GM12878 (cell line): ENCODE measurements at places on chromosomes 16 and 17. TPM values are rescaled to one million over a fixed set of nuclear protein-coding genes. Genes with fewer than 3 reads are reported as not detected.

The KRTAP3-2 gene
- polyA plus RNA-seq = not detected in 2 replicates

The PHB1 gene
- polyA plus RNA-seq = 397 and 418 TPM in 2 replicates

The RHBDF2 gene
- polyA plus RNA-seq = 21.6 and 26.4 TPM in 2 replicates

The ZNF469 gene
- polyA plus RNA-seq = 0.04 TPM in 1 of 2 replicates, not detected in the other

The CCL7 gene
- not detected in 2 replicates for polyA plus RNA-seq
